Stimulated activated naive CD8-positive, alpha-beta T cell treated with anti-CD3 and anti-CD28 coated beads, Interleukin-15, Interleukin-2, amounts not matched to agents 100 U/mL and 50 U/mL, for 24 hours (primary cell): ENCODE measurements at places on chromosomes 6 and 20.

GRCh38 chr20:59232618-59233017 lies 67.8 kb upstream of the EDN3 start:
- DNase-seq = no peak

DNA sequence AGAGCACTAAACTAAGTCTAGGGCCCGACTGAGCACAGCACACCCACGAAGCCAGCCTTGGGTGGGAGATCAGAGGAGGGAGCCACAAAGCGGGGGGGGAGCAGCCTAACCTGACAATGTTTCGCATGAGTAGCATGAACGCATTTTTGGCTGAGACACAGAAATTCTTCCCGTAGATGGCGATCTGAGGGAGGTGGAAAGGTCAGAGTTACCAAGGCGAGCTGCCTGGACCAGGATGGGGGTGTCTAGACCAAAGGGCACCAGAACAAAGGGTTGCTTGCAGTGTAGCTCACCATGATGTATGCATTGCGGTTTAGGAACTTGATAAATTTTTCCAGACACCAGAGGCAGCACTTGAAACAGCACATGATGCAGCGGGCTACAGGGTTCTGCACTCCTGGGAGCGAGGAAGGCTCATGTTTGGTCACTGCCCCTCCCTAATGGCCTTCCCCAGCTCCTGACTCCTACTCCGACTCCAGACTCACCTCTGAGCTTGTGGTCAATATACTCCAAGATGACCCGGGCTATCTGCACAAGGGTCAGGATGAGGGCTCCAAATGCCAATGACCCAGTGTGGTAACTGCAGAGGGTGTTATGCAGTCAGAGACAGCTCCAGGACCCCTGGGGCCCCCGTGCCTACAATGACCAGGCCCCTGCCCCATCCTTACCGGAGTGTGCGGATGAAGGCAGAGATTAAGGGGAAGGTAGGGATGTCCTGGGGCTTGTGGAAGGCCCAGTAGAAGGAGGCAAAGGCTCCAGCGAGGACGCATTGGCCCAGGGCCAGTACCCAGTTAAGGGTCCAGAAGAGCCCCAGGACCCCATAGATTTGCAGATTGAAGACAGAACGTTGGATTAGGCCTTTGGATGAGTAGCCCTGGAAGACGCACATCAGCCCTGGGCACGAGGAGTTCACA lies 2.8 kb upstream of the NEU1 start:
- DNase-seq = peak; percentile 24

DNA sequence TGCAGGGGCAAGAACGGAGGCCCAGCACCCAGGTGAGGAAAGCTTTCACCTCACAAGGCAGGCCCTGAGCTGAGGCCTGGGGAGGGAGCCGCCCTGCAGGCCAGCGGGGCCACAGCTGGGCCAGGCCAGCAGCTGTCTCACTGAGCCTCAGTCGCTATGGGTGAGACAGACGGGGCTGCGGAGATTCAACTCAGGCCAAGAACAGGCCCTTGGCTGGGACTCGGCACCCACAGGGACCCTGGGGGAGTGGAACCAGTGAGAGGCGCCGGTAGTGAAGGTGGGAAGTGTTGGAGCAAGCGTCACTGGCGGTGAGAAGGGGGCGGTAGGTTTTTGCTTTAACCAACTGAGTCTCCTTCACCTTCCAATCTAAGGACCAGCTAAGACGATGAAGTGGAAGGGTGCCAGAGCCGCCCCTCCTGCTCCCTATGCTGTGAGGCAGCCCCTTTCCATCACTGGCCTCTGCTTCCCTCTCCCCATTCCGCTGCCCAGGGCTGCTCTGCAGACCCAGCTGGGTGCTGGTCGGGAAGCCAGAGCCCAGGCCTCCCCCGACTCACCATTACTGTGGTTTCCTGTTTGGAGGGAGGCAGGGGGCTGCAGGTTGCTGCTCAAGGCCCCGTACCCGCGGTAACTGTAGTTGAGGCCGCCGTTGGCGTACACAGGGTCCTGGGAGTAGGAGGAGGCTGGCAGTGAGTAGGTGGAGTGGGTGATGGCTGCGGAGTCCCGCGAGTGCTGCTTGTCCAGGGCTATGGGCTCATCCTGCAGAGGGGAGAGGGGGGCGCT lies 93.7 kb downstream of the ASXL1 start:
- DNase-seq = no peak

DNA sequence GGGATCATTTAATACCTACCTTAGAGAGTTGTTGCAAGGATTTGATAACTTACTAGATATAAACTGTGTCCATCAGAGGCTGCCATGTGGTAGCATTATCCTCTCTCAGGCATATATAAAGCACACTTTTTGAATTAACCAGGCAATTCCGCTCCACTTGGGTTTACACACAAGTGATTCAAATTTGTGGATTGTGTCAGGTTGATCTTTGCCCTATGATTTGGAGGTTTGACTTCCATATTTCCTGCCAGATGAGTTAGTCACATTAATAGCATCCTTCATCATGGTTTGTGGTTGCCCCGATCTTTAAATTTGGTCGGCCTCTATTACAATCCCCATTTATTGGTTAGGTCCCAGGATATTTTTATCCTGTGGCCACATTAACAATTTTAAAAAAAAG lies 44.8 kb upstream of the CTAGE9 start:
- DNase-seq = no peak

DNA sequence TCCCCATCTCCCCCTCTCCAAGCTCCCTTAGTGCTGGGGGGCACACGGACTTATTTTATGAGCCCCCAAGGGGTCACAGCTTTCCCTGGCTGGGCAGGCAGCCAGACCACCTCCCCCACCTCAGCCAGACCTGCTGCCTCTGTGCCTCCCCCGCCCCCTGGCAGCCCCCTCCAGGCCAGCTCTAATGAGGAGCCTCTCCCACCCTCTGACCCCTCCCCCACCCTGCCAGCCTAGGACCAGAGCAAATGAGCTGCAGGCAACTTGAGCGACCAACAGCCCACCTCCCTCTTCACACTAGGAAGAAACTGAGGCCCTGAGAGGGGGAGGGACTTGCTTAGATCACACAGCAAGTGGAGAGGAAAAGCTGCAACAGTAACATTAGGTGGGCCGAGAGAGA lies 1.9 kb downstream of the GDF5 start:
- DNase-seq = no peak

GRCh38 chr6:107564589-107564951 lies 74.7 kb downstream of the SOBP start:
- DNase-seq = no peak

- no peak for DNase-seq
These were observed at the start of gene HLA-DRA for GRCh38 chr6:32439602-32440214. TSS of gene HLA-DRA (plus strand) at chr6:32439887. CDS start at chr6:32439951, 64 bp downstream.

DNA sequence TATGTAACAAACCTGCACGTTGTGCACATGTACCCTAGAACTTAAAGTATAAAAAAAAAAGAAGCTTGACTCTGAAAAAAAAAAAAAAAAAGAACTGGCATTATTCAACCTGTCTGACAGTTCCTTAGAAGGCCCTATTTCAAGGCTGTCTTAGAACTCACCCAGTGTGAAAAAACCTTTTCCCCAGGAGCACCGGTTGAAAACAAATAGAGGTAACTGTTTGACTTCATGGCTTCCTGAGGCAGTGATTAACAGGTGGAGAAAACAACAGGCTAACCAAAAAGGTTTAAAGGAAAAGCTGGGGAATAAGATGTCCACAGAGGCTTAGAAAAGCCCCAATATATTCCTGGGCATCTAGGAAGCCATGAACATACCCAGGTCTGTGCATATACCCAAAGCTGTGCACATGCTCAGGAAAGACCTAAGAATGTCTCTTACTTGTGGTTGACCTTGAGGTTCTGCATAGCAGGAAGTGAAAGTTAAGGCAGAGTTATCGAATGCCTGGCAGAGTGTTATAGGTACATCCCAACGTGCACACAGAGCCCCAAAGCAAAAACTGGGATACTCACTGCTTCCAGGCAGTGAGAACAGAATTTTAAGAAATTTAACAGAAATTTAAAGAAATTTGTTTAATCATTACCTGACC lies 7.0 kb downstream of the UQCC1 start:
- no peak for DNase-seq

DNA sequence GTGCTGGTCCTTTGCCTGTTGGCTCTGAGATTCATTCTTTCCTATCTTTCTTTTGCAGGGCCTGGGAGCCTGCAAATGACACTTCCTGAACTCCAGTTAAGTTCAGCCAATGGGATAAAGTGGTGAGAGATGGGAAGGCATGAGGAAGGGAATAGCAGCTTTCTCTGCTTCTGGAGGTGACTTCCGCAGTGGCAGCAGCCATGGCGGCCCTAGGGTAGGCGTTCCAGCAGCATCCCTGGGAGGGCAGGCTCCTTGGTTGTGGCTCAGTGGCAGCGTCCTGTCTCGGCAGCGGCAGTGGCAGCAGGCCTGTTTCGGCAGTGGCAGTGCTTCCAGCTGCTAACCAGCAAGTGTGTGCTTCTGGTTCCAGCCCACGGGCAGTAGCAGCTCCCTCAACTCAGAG lies 7.3 kb upstream of the MDFI start:
- no peak for DNase-seq

DNA sequence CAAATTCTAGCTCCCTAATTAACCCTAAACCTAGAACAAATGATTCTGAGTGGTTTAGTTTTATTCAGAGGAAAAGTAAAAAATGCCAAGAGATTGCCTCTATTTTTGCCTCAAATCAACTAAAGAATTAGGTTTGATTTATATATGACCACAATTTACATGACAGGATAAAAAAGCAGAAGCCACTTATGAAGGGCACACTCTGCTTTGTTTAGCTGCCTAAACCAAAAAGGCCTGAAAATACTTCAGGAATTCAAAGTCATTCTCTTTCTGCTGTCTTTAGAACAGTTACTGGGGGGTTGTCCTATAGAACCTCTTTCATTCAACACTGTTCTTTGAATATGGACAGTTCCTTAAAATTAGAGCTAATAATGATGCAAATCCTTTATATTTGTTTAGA lies 5.3 kb downstream of the FBXO5 start:
- no peak for DNase-seq

DNA sequence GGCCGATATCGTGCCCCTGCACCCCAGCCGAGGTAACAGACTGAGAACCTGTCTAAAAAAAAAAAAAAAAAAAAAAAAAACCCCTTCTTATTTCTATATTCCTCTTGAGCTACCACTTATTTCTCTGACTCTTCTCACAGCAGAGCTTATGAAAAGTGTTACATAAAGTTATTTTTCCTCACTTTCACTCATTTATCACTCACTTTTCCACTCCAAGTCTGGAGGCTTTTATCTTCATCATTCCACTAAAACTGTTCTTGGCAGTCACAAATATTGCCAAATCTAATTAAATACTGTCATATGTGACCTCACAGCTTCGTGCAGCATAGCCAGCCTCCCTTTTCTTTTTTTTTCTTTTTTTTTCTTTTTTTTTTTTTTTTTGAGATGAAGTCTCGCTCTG lies 131.2 kb downstream of the KLHL32 start:
- DNase-seq = no peak

DNA sequence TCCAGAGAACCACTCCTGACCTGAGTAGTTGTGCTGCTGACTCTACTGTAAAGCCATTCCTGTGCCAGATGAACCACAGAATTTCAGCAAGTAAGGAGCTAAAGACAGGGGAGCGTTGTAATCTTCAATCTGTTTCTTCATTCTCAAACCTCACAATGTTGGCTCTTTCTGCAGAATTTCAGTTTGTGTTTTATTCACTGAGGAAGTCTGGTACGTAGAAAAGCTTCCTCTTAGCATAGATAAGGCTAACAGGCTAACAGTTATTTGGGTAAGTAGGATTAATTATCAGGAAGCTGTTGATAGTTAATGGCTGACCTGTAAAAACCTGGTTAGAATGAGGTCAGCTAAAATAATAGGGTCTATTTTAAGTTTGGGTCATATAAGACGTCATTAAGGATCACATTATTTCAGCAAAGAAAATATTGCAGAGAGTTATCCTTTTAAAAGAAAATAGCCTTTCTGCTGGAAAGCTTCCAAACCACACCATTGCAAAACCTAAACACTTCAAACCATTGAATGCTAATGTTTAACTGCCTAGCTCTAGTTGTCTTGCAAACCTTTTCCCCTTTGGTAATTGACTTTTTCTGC lies 14.1 kb upstream of the TENT5A start:
- no peak for DNase-seq

GRCh38 chr20:60491051-60491581 lies 532.9 kb downstream of the CDH26 start:
- DNase-seq = no peak
